CD4-positive, alpha-beta T cell treated with Interferon alpha-2 for 1 hour (primary cell): ENCODE measurements at places on chromosomes 16 and 17.

GRCh38 chr17:32529604-32530003 lies 42.8 kb downstream of the CDK5R1 start:
- DNase-seq, result no peak

DNA sequence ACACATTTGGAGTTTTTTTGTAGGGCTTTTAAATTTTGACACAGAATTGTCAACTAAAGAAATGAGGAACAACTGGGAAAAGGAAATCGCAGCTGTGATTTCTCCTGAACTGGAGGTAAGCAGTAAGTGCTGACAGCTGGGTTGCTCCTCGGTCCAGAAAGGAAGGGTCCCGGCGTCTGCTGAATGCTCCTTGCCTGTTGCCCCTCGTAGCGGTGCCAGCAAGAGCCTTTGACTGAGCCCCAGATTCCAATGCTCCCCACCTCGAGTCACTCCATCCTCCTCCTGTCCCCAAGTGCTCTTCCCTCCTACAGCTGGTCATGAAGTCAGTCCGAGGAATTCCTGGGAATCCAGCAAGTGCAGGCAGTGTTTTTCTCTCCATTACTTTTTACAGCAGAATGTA lies 32.0 kb upstream of the ENDOV start:
- no peak for DNase-seq

DNA sequence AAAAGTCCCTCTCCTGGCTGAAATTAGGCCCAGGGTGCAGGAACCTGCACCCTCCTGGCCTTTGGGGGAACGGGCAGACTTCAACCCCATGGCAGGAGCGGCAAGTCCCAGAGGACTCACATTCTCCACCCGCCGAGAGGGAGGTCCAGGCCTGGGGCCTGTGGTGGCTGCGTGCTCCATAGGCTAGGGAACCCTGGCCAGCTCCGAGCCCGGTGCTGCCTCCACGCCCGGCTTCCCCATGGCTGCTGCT lies 130 bp downstream of the CCDC78 start:
- no peak for DNase-seq

GRCh38 chr16:84689111-84689510 lies 10.7 kb upstream of the USP10 start:
- no peak for DNase-seq
